ENCODE measurements at places on chromosomes 3 and 15.

- no peak for DNase-seq
Measured at GRCh38 chr3:46844397-46844796, 18.8 kb downstream of the MYL3 start.

- no peak for DNase-seq
Measured at GRCh38 chr3:178397202-178397601, 139.0 kb upstream of the KCNMB2 start.

GRCh38 chr15:85494048-85494777 lies 113.8 kb downstream of the AKAP13 start:
- DNase-seq, result no peak

GRCh38 chr15:67927501-67928168 lies 87.8 kb upstream of the RNU6-1 start:
- DNase-seq, result no peak

DNA sequence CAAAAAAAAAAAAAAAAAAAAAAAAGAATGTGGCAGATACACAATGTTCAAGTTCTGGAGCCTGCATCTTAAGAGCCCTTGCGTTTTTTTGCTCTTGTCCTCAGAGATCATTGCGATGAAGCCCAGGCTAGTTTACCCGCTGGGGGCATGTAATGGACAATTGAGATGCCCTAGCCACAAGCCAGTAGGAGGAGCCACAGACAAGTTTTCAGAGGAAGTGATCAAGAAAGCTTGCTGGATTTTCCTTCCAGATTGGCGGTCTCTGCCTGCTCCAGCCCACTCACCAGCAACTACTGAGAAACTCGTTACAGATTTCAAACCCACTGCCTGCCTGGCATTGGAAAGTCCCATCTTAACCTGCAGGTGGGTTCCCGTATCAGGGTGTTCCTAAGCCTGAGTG lies 192.1 kb upstream of the EOMES start:
- no peak for DNase-seq

- no peak for DNase-seq
Measured at GRCh38 chr3:16239780-16240179, 25.0 kb downstream of the DPH3 start.

- no peak for DNase-seq
Measured at GRCh38 chr3:195866686-195867511, 41.5 kb downstream of the TNK2 start.

GRCh38 chr3:151979906-151980305 lies 106.5 kb downstream of the SUCNR1 start:
- no peak for DNase-seq

GRCh38 chr3:171326717-171327440 lies 133.3 kb downstream of the TNIK start:
- DNase-seq, result no peak

DNA sequence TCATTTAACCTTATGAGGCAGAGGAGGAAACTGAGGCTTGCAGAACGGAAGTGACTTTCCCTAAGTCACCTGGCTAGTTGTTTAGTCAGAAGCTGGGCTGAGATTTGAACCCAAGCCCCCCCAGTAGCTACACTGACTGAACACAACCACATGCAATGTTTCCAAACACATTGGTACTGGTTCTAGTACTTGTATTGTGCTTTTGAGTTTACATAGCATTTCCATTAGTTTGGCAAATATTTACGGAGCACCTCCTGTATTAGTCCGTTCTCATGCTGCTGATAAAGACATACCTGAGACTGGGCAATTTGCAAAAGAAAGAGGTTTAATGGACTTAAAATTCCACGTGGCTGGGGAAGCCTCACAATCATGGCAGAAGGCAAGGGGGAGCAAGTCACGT lies 56.3 kb upstream of the ITGA11 start:
- no peak for DNase-seq

GRCh38 chr15:48896869-48897814 lies 19.2 kb downstream of the EID1 start:
- no peak for DNase-seq

DNA sequence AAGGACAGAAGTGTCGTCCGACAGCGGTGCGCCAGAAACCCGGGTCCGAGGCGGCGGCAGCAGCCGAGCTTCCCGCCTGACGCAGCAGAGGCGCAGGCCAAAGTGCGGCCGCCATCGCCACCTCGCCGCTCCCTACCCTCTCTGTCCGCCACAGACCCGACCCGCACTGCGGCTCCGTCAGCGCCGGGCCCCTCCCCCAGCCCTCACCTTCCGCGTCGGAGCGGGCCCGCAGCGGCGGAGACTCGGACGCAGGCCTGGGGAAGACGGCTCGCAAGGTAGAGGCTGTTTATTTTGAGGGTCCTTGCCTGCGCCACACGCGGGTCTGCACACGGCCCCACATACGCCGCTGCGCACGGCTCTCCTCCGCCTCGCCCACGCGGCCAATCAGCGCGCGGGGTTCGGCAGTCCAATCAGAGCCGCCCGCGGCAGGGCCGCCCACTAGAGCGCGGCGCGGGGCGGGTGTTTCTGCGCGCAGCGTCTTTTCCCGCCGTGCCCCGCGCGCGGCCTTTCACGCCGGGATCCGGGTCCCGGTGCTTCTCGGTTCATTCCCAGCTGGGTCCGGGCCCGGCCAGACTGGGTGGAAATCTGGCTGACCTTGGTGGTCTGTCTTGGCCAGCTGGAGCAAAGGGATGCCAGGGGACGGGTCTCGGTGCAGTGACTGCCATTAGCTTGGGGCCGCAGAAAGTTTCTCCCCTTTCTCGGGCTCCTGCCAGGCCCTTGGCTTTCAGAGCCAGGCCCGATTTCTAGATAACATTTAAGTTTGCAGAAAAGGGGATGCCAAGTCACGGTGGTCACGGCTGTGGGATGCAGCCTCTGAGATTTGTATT lies at the start of gene CNBP:
Gene CNBP, minus strand, starts transcription at position 328 of the 827 bp plus-strand sequence. CDS start 12,139 bp downstream, outside the sequence.
- peak; percentile 92 for DNase-seq

GRCh38 chr3:25428789-25429335 lies 799 bp downstream of the RARB start:
- no peak for DNase-seq
